ENCODE measurements at places on chromosomes 12 and 14.

GRCh38 chr12:20420557-20420956, 52.2 kb downstream of the PDE3A start:
- DNase-seq, result no peak

DNA sequence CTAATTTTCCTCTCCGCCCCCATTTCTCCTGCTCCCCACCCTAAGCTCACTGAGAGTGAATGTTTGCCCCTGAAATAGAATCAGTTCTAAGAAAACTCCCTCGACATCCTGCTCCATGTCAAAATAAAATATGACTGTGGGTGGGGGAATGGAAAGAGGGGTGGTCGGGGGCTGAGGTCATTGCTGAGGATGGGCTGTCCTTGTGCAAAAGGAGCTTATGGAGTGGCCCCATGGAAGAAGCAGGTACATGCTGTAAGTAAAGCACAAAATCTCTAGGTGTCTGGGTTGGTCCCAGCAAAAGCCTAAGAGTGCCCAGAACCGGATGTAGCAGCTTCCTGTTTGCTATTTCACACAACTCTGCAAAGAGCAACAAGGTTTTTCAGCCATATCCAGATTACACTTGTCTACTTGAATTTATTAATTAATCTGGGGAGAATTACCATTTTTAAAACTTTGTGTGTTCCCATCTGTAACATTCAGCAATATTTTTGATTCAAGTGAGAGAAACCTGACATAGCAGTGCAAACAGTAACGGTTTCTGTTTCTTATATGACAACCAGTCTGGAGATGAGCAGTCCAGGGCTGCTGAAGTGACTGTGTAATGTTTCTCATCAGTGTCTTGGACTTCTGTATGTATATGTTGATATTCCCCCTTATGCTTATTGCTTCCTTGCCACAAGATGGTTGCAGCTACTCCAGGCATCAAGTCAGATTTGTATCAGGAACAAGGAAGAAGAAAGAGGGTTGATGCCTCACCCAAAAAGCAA, 40.4 kb upstream of the GZMB start:
- DNase-seq, result no peak

GRCh38 chr14:105939810-105940508, 413.6 kb downstream of the TMEM121 start:
- DNase-seq, result no peak

DNA sequence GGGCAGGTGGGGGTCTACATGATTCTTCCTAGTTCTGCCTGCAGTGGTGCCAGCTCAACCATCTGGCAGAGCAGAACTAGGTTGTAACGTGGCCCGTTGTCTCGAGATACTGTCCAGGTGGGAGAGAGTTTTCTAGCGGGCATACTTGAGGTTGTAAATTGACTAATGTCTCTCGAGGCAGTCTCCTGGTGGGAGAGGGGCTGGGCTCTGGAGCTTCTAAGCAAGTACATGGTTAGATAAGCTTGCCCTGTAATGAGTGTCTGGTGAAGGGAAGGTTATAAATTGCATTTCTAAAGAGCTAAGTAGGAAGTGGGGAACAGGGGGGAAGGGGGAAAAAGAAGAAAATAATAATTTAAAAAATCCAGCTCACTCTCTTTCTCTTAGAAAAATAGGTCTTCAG, 18.1 kb downstream of the BDKRB1 start:
- no peak for DNase-seq

- peak; percentile 80 for DNase-seq
These were observed 48.6 kb upstream of the TMEM233 start for GRCh38 chr12:119544765-119545625.

- DNase-seq, result no peak
These were observed 9.0 kb upstream of the SYNE2 start for GRCh38 chr14:63843796-63844195.

- no peak for DNase-seq
These were observed 3.9 kb downstream of the KRT79 start for GRCh38 chr12:52829986-52830770.

GRCh38 chr12:57152639-57153038, 5.2 kb upstream of the LRP1-AS start:
- DNase-seq, result peak; percentile 30

DNA sequence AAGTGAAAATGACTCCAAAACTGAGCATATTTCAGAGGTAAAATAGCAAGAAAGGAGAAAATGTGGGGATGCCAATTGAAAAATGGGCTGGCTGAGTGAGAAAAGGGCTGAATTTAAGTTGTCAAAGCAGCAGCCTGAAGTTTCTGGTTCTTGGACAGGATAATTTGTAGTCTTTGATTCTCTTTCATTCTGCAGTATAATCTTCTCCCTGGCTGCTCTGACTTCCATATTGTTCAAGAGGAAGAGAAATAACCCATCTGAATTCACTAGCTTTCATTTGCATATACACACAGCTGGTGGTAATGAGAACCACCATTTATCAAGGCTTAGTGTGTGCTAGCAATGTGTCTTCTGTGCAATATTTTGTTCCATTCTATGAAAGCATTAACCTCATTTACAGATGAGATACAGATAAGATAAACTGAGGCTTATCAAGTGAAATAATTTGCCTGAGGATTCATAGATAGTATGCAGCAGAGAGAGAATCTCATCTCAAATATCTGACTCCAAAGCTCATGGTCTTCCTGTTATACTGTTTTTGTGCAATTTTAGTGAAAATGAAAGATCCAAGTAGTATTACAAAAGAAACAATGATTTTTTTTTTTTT, 184.2 kb downstream of the TMTC2 start:
- no peak for DNase-seq

DNA sequence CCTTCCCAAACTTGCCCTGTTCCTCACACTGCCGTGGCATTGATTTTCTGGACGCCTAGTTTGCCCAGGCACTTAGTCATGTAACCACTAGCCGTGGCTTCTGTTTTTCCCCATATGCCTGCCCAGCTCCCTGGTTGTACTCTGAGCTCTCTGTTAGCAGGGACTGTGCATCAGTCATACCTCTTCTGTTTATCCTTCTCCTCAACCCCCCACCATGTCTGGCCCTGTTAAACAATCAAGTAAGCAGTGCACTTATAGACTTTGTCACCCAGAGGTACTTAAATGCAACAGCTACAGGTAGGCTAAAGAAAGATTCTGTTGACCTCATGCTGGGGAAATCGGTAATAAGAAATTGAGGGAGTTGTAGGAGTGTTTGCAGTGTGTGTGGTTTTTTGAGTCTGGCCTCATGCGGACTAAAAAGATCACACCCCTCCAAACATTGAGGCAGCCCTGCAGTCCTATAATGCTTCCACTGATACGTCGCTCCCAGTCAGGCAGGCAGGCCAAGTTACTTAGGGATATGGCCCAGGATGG, 17.0 kb downstream of the UBE3B start:
- DNase-seq, result no peak

- no peak for DNase-seq
These were observed 10.2 kb upstream of the CCER1 start for GRCh38 chr12:90965204-90965603.

DNA sequence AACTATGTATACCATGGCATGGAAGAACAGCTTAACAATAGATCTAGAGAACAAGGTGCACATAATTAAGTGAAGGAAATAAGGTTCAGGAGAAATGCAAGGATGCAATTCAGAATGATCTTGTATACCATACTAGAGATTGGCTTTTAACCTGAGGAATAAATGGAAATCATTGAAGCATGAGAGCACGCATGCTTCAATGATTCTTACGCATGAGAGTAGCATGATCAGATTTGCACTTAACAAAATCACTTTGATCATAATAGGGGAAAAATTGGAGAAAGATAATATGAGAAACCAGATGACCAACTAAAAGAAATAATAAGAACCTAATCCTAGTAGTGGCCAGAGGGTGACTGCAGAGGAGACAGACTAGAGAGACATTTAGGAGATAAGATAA, 133.3 kb upstream of the FSCB start:
- no peak for DNase-seq

- DNase-seq, result no peak
These were observed 16.0 kb upstream of the SPATA7 start for GRCh38 chr14:88369496-88369895.

DNA sequence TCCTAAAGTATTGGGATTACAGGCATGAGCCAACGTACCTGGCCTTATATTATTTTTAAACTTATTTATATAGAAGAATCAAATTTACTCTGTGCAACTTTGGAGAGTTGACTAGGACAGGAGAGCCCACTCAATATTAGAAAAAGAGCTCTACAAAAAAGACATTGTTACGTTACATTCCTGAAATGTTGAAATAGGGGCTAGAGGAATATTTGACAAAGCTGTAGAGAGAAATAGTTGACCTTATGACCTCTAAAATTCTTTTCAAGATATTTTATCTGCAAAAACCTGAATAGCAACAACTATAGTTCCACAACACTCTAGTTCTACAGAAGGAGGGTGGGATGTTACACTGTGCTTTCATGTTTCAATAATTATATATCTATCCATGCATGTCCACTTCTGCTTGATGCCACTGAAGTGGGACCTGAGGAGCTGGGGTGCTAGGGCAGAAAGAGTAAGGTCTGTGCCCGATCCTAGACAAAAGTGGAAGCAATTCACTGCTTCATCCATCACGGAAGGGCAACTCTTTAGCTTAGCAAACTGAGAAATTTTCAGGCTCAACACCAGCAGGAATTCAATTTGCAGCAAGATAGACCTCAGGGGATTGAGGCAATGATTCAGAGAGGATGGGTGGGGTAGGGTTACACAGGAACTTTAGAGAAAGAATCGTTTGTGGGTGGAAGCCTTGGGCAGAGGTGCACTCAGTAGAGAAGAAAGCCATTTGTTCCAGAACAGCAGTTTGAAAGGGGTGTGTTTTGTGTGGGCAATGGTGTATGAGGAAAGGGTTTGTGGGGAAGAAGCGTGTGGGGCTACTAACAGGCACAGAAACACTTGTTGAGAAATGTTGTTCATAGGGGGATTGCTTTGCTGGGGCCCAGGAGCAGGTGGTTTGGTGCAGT, 16.0 kb upstream of the RNASE10 start:
- DNase-seq, result peak; percentile 36

- DNase-seq, result peak; percentile 44
These were observed 26.0 kb upstream of the RXYLT1 start for GRCh38 chr12:63753743-63754142.

- DNase-seq, result no peak
These were observed 35.7 kb downstream of the CDC42BPB start for GRCh38 chr14:103021684-103022001.
